T-helper 1 cell treated with Interleukin-12 subunit alpha and Interleukin-12 subunit beta and Interleukin-4 antibody, amounts not matched to agents 30 ng/mL and 1 ng/mL, for 36 hours (primary cell): ENCODE measurements at places on chromosomes 2 and 18. TPM values are rescaled to one million over a fixed set of nuclear protein-coding genes. Genes with fewer than 3 reads are reported as not detected.

The CYP20A1 gene
- total RNA-seq: 25.0 and 26.5 TPM in 2 replicates

The CDKL4 gene
- total RNA-seq: 0.54 TPM in 2 replicates

The C2orf78 gene
- total RNA-seq: not detected in 2 replicates

The CDK15 gene
- not detected in 2 replicates for total RNA-seq

The CNGA3 gene
- total RNA-seq: not detected in 2 replicates

The AKAIN1 gene
- total RNA-seq: not detected in 2 replicates

The GPBAR1 gene
- total RNA-seq: 1.5 and 1.8 TPM in 2 replicates
